ENCODE measurements at places on chromosomes 11 and 22.
A peak's percentile ranks its signal among the peaks of the same experiment; 100 is the strongest.

- peak; percentile 77 for DNase-seq
Observed at GRCh38 chr11:61378713-61379313, 13.6 kb upstream of the TMEM216 start.

- DNase-seq, result no peak
Observed at GRCh38 chr22:44404341-44405020, 91.7 kb upstream of the SHISAL1 start.

DNA sequence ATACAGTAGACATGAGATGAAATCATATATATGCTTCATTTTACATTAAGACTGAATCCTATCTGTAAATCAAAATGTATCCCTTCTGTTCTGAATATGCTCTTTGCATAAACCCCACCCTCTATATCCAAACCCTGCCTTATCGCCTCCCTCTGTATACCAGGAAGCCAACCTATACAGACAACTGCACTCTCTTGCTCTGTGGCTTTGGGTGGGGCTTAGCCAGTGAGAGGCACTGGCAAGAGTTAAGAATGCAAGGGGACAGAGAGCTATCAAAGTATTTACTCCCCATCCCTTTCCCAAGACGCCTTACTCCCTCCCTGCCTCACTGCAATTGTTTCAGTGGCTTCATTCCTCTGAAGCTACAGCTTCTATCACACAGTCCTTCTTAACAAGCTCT lies 309.8 kb downstream of the TTC28 start:
- no peak for DNase-seq

GRCh38 chr11:86067009-86067850 lies 1.7 kb downstream of the PICALM start:
- peak; percentile 78 for DNase-seq

DNA sequence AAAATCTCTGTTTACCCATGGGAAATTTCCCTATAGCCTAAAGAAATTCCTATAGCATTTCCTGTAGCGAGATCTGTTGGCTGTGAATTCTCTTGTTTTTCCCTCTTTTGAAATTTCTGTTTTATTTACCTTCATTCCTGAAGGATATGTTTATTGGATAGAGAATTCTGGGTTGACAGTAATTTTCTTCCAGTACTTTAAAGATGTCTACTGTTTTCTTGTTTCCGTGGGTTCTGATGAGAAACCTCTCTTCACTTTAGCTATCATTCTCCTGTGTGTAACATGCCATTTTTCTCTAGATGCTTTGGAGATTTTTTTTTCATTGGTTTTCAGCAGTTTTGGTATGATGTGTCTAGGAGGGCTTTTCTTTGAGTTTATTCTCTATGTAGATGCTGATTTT lies 77.5 kb upstream of the SORL1-AS1 start:
- no peak for DNase-seq
